NCI-H524 treated with DMSO at 0.1 percent for 48 hours (cell line): ENCODE measurements at places on chromosomes 13 and 19.

DNA sequence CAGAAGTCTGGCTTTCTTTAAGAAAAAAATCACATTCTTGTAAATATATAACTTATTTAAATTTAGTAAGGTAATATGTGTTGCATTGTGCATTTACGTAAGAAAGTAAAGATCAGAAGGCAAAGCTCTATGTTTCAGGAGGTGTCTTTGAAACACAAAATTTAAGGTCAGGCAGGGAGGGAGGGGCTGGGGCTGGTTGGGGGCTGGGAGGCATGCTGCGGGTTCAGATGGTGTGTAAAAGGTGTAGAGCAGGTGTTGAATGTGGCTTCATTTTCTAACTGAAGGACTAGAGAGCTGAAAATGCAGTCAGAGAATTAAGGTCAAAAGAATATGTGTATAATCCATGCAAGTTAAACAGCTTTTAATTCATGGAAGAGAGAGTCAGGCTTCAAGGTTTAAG, 14.3 kb downstream of the FAM216B start:
- no peak for DNase-seq

DNA sequence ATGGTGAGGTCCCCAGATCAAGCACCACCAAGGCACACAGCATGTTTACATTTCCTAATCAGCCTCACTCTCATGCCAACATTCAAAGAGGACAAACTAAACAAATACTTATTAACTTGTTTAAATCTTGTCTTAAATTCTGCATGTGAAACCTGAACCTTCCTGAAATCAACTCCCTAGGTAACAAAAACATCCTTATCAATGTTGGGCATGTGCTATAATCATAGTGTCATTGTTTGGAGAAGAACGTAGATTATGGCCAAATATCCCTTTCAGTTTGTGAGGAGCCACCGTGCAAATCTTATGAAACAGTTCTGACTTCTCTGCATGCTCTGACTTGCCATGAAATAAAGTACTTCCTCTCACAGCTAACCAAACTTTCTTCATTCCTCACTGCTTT, 123.8 kb downstream of the NDFIP2 start:
- DNase-seq, result no peak

DNA sequence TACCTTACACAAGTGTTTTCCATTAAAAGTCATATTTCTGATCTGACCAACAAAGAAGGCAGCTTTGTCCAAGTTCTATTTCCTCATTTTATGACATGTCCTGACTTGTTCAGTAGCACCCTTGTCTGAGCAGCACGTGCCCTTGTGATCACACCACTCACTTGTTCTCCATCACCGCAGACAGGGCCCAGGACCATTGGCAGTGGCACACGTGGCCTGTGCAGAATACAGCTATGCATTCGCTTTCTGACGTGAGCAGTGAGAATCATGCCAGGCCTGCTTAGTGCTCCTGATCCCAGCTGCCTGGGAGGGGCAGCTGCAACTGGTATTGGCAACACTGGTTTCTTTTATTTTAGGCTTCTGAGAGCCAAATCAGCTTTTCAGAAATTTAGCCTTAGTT, 134.2 kb downstream of the FRY start:
- DNase-seq, result no peak

DNA sequence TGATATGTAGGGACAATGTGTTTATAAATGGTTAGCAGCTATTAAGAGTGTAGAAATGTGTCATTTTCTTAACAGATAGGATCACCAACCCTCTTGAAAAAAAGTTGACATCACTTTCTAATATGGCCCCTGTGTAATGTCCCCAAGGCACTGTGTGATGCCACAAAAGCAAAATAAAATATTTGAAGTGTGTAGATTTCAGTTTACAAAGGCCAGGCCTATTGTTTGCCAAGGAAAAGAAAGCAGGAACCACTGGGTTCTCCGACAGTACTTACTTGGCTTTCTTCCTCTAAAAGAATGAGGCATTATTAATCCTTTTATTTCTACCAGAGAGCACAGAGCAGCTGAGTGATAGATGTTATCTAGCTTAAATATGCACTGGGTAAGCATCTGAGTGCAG, 10.5 kb upstream of the GJA3 start:
- no peak for DNase-seq

DNA sequence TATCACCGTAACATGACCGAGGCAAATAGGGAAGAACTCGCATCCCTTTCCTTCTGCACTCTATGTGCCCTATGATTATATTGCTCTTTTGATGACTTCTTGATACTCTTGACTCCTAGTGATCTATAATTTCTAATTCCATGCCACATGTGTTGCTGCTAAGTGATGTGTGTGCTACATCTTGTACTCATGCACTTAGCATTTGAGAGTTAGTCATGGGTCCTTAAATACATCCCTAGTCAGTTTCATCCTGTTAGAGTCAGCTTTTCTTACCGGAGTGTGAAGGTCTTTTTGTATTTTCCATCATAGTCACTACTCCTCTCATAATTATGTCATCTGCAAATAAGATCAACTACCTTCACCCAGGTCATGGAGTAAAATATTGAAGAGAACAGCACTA, 30.2 kb downstream of the RXFP2 start:
- no peak for DNase-seq

DNA sequence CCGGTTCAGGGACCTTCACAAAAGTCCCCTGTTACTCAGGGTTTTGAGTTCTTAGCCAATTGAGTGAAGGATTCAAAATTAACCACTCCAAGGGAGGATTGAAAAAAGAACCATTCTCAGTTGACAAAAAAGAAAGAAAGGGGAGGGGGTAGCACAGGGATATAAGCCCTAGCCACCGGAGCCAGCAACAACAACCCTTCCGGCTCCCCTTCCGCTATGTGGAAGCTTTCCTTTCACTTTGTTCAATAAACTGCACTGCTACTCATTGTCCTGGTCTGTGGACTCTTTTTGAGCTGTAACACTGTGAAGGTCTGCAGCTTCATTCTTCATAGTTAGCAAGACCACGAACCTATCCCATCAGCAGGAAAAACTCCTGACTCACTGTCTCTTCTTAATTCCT, 1488.1 kb upstream of the PRR20A start:
- no peak for DNase-seq

DNA sequence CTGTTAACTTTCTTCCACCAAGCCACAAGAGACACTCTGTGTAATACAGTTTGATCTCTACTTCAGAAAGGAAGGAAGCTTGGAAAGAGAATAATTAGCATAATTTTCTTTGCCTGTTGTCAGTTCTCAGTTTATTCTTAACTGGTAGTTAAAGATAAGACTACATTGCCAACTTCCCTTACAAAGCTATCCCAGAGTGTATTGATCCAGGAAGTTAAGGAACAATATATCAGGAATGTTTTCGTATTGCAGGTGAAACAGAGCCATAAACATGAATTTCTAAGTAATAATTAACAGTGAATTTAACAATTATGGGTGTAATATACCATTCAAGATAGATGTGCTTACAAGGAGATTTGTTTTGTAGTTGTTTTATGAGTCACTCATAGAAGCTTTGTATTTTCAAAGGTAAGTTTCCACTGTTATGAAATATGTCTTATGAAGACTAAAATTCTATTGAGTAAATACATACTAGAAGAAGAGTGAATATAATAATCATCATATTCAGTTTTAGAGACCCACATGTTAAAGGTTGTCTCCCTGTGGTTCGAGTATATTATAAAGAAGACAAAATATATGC, 88.4 kb upstream of the KLF5 start:
- no peak for DNase-seq

- no peak for DNase-seq
Measured at GRCh38 chr19:54298357-54299125, 14.4 kb downstream of the LILRA5 start.

- DNase-seq, result no peak
Measured at GRCh38 chr13:40631605-40632004, 34.8 kb downstream of the FOXO1 start.

DNA sequence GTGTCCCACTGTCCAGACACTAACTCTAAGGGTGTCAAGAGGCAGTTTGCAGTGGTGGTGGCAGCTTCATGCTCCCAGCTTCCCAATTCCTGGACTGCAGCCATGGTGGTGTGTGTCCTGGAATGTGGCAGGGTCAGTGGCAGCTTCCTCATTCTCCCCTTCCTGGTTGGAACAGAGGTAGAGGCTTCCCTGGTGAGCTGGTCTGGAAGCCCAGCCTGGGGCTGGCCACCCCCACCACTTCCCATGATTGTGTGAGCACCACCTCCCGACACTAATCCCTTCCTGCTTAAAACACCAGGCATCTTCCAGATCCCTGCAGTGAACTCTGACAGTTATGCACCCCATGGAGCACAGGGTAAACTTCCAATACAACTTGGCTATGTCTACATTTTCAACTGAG, 134.9 kb downstream of the RAP2A start:
- no peak for DNase-seq

GRCh38 chr19:5123646-5124045, 154.7 kb downstream of the KDM4B start:
- DNase-seq, result no peak

- DNase-seq, result no peak
Measured at GRCh38 chr13:25802579-25802978, 249.2 kb downstream of the SHISA2 start.

- no peak for DNase-seq
Measured at GRCh38 chr19:49968279-49968922, 7.4 kb upstream of the SIGLEC11 start.

GRCh38 chr19:447064-447426, 13.8 kb downstream of the SHC2 start:
- DNase-seq, result no peak

- DNase-seq, result no peak
Measured at GRCh38 chr13:100566543-100566942, 22.0 kb downstream of the GGACT start.

DNA sequence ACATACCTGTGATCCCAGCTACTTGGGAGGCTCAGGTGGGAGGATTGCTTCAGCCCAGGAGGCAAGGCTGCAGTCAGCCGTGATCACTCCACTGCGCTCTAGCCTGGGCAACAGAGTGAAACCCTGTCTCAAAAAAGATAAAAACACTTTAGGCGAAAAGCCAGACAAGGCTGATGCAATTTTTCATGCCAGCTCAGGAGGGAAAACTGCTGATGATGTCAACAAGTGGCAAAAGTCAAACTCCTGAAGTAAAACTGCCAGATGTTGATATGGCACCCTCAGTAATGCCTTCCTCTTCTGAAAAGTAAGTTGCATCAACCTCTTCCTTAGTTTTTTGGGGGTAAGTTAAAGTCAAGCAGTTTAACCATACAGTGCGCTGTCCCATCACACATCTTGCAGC, 15.6 kb downstream of the ZNF599 start:
- no peak for DNase-seq
